ENCODE measurements at places on chromosomes 7 and 10. TPM values are rescaled to one million over a fixed set of nuclear protein-coding genes. Genes with fewer than 3 reads are reported as not detected.
A peak's percentile ranks its signal among the peaks of the same experiment; 100 is the strongest.

DNA sequence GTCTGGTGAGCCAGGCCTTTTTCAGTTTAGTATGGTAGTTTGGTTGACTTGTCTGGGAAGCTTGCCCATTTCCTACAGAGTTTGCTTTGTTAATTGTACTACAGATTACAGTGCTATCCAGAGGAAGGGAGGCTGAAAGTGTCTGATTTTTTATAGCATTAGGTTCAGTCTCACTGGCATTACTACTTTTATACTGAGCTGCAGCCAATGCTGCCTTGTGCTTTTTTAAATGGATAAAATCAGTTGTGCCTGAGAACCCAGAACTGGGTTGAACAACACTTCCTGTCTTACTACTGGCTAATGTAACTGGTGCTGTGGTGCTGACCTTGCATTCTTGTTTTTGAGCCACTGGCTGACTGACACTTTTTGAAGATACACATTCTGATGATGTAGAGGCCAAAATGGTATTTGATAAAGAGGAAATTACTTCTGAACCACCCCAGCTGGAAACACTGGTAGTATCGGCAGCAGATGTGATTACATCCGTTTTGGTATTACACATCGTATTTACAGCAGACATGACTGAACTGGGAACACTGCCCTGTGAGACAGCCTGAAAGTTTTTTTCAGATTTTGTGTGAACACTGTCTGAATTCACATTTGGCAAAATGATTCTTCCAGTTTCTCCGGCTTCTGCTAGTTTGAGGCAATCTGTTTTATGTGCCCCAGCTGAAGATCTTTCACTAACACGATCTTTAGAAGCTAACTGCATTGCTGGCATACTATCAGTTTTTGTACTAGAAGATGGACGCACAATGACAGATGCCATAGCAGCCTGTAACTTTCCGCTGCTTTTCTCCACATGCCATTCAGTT is 74.1 kb downstream of the NRBF2 start:
- DNase-seq = peak; percentile 95

DNA sequence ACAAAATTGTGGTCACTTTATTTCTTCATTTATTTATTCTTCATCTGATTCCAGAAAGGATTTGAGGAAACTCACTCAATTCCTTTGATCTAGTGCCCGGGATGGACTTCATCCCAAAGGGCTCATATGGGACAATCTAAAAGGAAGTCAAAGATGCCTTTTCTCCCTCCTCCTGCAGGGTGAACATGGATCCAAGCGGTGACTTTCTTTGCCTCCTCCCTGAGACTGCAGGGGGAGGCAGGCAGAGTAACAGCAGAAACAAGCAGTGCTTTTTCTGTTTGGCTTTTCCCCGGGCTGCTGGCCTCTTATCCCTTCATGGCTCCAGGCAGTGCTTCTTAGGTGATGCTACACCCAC is 10.0 kb upstream of the DNMBP start:
- no peak for DNase-seq

GRCh38 chr10:113058523-113059370 is 108.7 kb downstream of the TCF7L2 start:
- DNase-seq = peak; percentile 61

SEC24C gene
- 52.8 TPM for total RNA-seq

ITGA8 gene
- total RNA-seq = 1.5 TPM

Measured in lung microvascular endothelial cell (primary cell).